IMR-90 (cell line): ENCODE measurements at places on chromosomes 12 and 14. TPM values are rescaled to one million over a fixed set of nuclear protein-coding genes. Genes with fewer than 3 reads are reported as not detected.

Gene OAS2
- polyA plus RNA-seq: not detected in 2 replicates

Gene NDRG2
- polyA plus RNA-seq: 1.2 and 1.5 TPM in 2 replicates

Gene EFS
- polyA plus RNA-seq: 11.6 and 13.3 TPM in 2 replicates

Gene A2M
- 3.2 and 3.6 TPM in 2 replicates for polyA plus RNA-seq

Gene ERH
- polyA plus RNA-seq: 128 and 150 TPM in 2 replicates

Gene WASHC3
- 52.7 and 54.8 TPM in 2 replicates for polyA plus RNA-seq

Gene DNAAF2
- 4.7 and 4.9 TPM in 2 replicates for polyA plus RNA-seq

Gene TOMM20L
- not detected in 2 replicates for polyA plus RNA-seq

Gene ART4
- not detected in 2 replicates for polyA plus RNA-seq

Gene ZDHHC22
- polyA plus RNA-seq: not detected in 2 replicates
